ENCODE measurements at places on chromosomes 11 and 22.

- no peak for DNase-seq
Measured at GRCh38 chr11:27795955-27796861, 96.0 kb upstream of the BDNF start.

DNA sequence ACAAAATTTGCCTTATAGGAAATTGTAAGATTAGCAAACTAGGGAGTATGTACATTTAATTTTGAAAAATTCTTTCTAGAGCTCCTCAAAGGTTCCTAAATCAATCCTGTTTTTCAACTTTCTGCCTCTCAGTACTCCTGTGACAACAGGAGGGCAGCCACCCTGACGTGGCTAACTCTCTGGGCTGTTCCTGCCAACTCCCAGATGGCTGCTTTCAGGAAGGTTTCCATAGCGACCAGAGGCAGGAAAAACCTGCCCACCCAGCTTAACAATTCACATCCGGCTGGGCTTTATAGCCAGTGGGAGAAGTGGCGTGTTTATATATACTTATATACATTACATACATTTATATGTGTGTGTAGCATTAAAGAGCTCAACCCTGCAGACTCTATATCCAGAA is 26.5 kb downstream of the SGSM3 start:
- DNase-seq: no peak

GRCh38 chr11:108624196-108624925 is 30.8 kb upstream of the EXPH5 start:
- no peak for DNase-seq

DNA sequence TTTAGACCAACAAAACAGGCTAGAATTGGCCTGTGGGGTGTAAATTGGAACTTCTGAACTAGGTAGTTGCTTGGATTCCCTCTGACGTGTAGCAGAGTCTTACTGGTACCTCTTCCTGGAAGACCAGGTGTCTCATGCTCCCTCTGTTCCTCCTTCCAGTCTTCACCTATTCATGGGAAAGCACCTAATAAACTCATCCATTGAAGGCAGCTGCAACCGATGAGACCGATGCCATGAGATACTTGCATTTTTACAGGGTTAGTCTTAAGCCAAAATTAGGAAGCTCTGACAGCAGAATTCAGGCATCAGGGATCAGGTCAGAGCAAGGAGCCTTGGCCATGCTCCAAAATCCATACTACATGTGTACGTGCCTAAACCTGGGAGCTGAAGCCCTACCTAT is 13.2 kb upstream of the HEPHL1 start:
- no peak for DNase-seq

- DNase-seq: no peak
Measured at GRCh38 chr22:41021061-41021612, 70.0 kb downstream of the RBX1 start.

GRCh38 chr11:126956635-126957034 is 43.9 kb downstream of the KIRREL3 start:
- no peak for DNase-seq

DNA sequence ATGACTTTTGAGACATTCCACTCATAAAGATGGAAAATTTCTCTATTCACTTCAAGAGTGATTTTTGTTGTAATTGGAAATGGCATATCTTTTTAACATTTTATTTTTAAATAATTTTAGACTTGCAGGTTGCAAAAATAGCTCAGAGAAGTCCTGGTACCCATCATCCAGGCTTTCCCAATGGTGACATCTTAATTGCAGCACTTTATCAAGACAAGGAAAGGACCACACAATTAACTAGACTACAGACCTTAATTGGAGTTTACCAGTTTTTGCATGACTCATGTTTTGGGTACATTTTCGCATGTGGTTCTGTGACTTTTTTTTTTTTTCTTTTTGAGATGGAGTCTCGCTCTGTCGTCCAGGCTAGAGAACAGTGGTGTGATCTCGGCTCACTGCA is 23.0 kb upstream of the MAP6 start:
- no peak for DNase-seq

All from GM12864 (cell line).